Astrocyte (in vitro differentiated cells and primary cell): ENCODE measurements at places on chromosomes 2 and 18.

DNA sequence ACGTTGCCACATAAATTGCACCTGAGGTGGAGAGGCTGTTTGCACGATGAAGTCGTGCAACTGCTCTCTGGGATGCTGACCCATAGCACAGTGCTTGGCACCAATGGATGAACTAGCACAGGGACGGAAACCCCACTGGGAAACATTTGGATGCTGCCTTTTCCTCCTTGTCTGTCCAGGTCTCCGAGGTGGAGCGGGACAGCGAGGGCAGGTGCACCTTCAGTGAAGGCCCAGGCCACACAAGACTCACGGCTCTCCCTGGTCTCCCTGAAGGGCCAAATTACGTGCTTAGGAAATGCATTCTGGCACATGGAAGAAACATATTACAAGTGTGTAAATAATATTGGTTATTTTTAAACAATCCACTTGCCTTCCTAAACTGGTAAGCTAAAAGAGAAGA, 70.3 kb downstream of the TPO start:
- no peaks in the 10 kb centered on the region for H3K4me1 ChIP-seq
- H3K4me3 ChIP-seq: no peak overlapping the region
- no peaks in the 10 kb centered on the region for H3K27me3 ChIP-seq
- no peak overlapping the region for H3K27ac ChIP-seq
- no peak for DNase-seq

DNA sequence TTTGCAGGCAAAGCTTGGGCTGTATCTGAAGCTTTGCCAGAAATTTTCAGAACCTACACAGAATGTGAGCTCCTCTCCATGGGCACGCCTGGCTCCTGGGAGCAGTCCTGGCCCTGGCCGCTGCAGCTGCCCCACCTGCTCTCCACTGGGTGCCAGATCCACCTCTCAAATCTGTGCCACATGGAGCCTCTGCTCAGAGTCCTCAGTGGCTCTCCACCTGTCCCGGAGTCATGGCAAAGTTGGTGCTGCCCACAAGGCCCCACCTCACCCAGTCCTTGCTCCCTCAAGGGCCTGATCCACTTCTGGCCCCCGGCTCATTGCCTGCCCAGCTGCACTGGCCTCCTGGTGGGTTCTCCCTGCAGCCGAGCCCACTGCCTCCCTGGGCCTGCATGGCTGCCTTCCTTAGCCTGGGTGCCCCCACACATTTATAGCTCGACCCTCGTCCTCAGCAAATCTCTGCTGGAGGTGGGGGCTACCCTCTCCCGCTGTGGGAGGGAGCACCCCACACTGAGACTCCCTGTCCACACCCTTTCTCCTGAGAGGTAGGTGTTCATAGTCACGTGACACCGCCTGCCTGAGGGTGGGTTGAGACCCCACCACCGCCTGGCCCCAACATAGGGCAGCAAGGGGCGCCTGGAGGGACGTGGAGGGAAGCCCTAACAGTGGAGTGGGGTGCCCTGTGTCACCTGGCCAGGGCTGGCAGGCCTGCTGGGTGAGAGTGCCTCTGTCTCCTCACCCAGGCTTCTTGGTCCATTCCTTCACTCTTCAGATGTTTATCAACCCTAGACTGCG, 224.1 kb downstream of the SH3RF3 start:
- no peak overlapping the region for H3K27ac ChIP-seq
- peaks cover 3% of the 10 kb centered on the region for H3K27me3 ChIP-seq
- peaks cover 16% of the 10 kb centered on the region for H3K4me1 ChIP-seq
- no peaks in the 10 kb centered on the region for H3K36me3 ChIP-seq
- no peak for DNase-seq

DNA sequence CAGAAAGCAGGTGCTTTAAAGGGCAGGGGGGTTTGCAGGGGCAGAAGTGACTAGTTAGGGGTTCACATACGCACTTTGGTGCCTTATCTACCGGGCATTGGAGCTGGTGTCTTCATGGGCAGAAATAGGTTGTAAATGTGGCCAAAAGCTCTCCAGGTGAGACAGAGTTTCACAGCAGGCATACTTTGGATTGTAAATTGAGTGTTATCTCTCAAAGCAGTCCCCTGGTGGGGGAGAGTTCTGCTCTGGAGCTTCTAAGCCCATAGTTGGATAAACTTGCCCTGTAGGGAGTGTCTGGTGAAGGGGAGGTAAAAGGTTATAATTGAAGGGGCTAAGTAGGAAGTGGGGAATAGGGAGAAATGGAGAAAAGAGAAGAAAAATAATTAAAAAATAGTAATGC, 43.1 kb downstream of the COL4A3 start:
- no peak for DNase-seq
- H3K27ac ChIP-seq: no peak overlapping the region
- H3K27me3 ChIP-seq: no peaks in the 10 kb centered on the region
- no peak overlapping the region for H3K4me3 ChIP-seq

GRCh38 chr2:16389611-16390010, 276.0 kb downstream of the CYRIA start:
- H3K27ac ChIP-seq: no peak overlapping the region
- H3K4me1 ChIP-seq: no peaks in the 10 kb centered on the region
- no peaks in the 10 kb centered on the region for H3K36me3 ChIP-seq

DNA sequence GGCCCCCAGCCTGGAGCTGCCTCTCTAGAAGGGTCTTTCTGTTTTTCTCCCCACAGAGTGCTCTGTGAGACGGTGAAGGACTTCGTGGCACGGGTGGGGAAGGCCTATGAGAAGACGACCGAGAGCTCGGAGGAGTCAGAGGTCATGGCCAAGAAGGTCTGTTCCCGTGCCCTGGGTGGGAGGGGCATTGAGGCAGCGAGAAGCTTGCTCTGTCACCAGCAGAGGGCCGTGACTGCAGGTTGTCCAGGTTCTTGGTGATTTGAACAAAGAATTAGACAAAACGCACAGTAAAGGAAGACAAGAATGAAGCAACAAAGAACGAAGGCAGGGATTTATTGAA, 93.9 kb downstream of the DGKD start:
- H3K36me3 ChIP-seq: peaks cover 3% of the 10 kb centered on the region
- no peaks in the 10 kb centered on the region for H3K27me3 ChIP-seq
- no peaks in the 10 kb centered on the region for H3K4me1 ChIP-seq
- DNase-seq: no peak
- H3K4me3 ChIP-seq: no peak overlapping the region
- no peak overlapping the region for H3K27ac ChIP-seq
